ENCODE measurements at places on chromosomes 1 and 21.

GRCh38 chr1:167136191-167136614 lies 42.3 kb downstream of the STYXL2 start:
- peak; percentile 94 for DNase-seq

- no peak for DNase-seq
Measured at GRCh38 chr1:194043984-194044755, 857.8 kb upstream of the B3GALT2 start.

DNA sequence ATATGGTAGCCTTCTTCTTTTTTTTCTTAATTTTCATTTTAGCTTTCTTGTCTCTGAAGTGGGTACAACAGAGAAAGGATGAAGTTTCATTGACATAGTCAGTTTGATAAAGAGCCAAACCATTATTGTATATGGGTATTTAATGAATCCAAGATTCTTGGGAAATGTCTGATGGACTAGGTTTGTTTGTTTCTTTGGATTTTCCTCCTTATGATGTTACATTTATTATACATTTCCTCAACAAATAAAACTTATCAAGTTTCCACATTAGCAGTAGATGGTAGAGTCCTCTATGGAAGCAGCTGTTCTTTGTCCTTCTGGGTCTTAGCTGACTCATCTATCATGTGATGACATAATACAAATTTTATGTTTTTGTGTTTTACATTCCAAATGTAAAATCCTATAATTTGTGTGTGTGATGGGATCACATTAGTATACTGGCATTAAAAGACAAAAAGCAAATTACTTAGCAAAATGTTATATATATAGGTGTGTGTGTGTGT lies 6.0 kb downstream of the COL24A1 start:
- DNase-seq = peak; percentile 3

DNA sequence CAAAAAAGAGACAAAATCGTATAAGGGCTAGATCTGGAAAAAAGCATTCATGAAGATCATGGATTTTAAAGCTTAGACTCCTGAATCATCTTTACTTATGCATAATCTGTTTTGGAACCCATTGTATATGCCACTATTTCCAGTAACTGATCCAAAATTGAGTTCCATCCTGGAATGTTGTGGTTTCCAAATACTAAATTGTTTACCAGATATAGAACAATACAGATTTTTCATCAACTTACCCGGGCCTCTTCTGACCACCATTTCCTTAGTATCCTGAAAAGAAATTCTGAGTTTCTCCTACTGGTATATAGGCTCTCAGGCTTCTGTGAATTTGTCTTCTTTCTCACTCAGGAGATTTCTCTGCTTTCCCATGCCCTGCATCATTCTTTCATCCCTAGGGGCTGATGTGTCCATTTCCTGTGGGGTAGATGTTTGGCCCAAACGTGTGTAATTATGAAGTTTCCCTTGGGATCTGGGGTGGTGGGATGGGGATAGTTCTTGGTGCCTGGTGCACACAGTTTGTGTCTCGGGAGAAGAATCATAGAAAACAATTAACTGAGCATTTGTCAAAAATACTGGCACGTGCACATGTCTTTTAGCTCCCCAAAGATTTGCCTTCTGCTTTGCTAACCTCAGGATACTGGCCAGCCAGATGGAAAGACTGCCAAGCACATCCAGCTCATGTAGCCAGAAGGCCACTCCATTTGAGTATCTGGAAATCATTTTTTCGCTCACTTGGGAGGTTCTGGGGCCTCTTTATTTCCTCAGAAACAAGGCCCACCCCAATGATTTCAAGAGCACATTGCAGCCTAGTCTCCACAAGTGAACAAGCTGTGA lies 127.8 kb downstream of the NTMT2 start:
- no peak for DNase-seq

- DNase-seq = no peak
Measured at GRCh38 chr1:228930479-228930957, 195.2 kb downstream of the RHOU start.

DNA sequence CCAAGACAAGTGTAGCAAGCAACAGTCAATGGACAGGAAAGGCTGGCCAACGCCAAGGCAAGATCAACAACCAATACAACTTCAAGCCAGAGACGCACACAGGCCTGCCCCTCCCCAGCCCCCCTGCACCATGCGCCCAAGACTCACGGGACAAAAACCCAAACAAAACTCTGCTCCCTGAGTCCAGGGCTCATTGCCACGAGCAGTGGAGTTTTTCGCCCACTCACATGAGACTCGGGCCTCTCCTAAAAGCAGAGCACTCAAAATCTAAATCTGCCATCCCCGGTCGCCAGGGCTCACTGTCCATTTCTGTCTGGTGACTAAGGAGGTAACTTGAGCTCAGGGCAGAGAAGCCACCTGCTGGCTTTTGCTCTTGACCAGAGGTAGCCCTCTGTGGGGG lies 174.8 kb downstream of the CLIC6 start:
- no peak for DNase-seq

GRCh38 chr21:37896788-37897187 lies 19.5 kb downstream of the KCNJ6 start:
- no peak for DNase-seq

DNA sequence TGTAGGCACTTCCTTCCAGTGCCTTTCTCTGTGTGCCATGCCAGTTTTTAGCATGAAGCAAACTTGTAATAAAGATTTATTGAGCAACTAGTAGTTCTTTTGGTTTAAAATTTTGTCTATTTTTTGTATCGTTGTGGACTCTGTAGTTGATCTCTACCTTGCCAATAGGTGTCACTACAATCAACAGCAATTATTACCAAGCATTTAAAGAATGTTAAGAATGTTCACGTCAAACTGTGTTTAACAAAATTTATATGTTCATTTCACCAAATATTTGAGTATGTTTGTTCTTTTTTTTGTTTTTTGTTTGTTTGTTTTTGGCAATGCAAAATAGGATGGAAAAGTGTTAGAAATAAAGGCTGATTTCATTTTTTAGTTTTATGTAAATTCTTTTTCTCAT lies 208.1 kb downstream of the PATJ start:
- peak; percentile 8 for DNase-seq

DNA sequence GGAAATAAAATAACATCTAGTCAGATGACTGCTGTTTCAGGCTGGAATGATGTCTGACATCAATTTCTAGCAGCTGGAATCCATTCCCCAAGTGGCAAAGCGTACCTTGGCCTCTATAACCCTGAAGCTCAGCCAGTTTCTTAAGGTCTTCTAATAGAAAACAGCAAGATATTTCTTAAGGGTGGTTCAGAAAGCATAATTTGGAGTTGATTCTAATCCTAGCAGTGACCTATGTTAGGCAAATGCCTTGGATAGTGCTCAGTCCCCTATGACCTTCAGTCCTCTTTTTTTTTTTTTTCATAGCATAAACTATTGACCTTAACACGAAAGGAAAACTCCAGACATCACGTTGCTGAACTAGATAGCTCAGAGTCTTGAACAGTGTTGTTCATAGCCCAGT lies 56.5 kb downstream of the LAMC2 start:
- no peak for DNase-seq

DNA sequence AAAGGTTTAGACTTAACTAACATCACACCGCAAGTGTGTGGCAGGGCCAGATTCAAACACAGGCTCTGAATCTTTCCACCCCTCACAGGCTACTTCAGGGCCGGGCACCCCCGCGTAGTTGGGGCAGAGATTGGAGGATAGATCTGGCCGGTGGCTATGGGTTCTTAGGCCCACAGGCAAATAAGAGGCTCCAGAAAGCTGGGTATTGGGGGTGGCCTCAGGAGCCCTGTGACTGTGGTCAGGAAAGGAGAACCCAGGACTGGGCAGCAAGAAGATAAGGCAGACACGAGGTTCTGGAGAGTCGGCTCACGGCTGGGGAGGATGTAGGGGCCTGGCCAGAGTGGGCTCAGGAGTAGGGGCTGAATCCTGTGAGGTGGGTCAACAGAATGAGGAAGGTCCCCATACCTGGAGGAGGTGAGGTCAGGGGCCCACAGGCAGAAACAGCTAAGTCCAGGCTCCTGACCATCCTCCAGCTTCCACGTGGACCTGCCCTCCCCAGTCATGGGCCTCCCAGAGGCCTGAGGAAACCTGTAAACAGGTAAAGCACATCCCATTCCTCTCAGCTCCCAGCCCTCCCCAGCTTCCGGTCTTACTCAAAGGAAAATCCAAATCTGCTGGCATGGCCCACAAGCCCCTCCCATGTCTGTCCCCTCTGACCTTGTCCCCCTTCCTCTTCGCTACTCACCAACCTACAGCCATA lies 306.2 kb downstream of the MATN1 start:
- no peak for DNase-seq

DNA sequence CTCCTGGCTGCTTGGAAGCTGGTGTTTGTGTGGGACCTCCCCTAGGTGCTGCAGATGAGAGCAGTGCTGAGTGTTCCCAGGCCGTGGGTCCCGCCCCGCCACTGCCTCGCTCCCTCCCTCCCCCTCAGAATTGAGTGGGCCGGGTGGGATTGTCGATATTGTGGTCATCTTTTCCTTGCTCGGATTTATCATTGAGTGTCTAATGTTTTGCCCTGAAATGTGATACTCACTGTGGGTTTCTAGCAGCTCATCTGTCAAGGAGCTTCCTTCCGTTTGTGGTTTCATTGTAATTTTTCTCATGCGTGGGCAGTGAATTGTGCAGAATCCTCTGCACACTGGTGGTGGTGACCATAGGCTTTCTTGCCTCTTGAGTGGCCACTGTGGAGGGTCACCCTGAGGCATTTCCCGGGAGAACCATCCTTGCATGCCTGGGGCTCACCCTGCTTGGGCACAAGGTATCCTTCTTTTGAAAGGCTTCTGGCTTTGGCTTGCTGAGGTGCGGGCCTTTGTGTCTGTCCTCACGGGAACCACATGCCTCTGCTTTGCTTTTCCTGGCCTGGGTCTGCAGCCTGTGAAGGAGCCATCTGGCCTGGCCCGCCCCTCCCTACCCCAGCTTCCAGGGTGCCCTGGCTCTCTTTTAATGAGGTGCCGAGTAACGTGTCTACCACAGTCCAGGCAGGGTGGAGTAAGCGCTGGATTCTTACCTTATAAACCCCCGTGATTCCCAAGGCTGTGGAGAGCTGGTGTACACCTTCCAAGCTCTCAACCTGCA lies 25.6 kb downstream of the SLX9 start:
- DNase-seq = no peak

DNA sequence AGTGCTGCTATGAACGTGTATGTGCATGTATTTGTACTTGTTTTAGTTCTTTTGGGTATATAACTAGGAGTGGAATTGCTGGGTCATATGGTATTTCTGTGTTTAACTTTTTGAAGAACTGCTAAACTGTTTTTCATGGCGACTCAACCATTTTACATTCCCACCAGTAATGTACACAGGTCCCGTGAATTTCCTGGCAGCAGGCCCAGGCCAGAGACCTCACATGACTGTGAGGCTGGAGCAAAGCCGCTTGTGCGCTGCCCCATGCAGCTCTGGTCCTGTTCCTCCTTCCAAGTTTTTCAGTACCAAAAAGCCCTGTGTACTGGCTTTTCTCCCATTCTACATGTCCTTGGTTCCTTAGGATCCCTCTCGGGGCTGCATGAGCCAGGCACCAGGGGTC lies 29.6 kb downstream of the ACOT11 start:
- peak; percentile 66 for DNase-seq

- no peak for DNase-seq
Measured at GRCh38 chr1:41646186-41646585, 161.7 kb upstream of the EDN2 start.

DNA sequence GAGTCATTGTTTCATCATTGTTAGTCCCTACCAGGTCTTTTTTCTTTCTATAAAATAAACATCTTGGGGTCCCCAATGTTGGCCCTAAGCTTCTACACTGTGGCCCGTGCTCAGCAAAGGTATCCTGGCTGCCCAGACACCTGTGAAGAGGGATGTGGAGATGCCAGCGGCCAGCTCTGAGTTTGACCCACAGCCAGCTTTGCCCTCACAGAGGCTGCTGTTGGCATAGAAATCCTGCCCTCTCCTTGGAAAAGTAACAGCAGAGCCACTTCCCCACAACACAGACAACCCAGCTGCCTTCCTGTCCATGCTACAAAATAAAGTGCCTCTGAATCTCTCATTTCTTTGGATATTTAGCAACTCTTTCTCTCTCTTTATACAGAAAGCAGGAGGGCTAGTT lies 6.0 kb downstream of the TRIM62 start:
- DNase-seq = no peak

- DNase-seq = no peak
Measured at GRCh38 chr1:203425663-203425975, 50.0 kb upstream of the PRELP start.

GRCh38 chr21:38032082-38032801 lies 116.0 kb upstream of the KCNJ6 start:
- DNase-seq = no peak

GRCh38 chr1:11594222-11594621 lies 60.0 kb downstream of the FBXO2 start:
- DNase-seq = no peak

DNA sequence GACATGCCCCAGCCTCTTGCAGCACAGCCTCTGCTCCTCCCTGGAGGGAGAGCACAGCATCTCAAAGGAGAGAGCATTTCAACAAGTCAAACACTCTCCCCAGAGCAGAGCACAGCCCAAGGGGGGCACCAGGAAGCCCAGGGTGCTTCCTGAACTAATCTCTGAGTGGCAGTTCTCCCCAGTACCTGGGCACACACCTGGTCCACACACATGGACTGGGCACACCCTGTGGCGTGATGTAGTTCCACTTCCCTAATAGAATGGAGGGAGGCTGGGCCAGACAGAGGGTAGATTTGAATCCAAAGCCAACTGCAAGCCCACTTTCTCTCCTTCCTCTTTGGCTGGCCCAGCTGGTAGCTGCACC lies 55.5 kb downstream of the CD46 start:
- no peak for DNase-seq

GRCh38 chr21:45542242-45542666 lies at the start of gene SLC19A1:
Gene SLC19A1 (minus strand): TSS chr21:45542440. CDS start chr21:45537959, 4,481 bp downstream.
- peak; percentile 84 for DNase-seq

DNA sequence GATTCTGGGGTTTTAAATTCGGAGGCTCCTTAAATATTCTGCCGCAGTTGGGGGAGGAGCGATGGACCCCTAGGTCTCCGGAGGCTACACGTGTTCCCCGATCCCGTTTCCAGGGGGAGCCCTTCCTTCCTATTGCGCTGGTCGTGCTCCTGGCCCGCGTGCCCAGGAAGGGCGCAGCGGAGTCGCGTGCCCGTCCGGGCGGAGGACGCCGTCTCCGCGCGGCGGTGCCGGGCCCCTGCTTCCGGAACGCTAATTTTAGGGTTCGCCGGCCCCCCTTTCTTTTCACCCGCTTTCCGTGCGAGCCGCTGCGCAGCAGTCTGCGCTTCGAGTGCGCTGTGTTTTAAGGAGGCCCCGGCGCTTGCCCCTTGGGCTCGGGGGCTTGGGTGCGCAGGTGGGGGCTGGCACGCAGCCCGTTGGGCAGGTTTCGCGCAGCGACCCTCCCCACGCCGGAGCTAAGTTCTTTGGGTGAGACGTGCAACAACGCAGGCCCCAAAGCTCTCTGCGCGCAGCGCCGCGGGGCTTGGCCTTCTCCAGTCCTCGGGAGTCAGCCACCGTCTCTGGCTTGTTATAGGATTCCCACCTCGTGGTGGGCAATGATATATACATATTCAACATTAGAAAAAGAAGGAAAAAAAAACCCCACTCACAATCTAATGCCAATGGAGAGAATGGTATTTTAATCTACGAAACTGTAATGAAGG lies 43.5 kb upstream of the DNAJC6 start:
- no peak for DNase-seq

- no peak for DNase-seq
Measured at GRCh38 chr1:213767683-213768082, 220.1 kb upstream of the PROX1 start.

Measured in COLO829 (cell line).